Astrocyte (in vitro differentiated cells and primary cell): ENCODE measurements at places on chromosomes 5 and 9. TPM values are rescaled to one million over a fixed set of nuclear protein-coding genes. Genes with fewer than 3 reads are reported as not detected.

Gene RASEF
- 0.72 and 0.91 TPM in 2 replicates for total RNA-seq

DNA sequence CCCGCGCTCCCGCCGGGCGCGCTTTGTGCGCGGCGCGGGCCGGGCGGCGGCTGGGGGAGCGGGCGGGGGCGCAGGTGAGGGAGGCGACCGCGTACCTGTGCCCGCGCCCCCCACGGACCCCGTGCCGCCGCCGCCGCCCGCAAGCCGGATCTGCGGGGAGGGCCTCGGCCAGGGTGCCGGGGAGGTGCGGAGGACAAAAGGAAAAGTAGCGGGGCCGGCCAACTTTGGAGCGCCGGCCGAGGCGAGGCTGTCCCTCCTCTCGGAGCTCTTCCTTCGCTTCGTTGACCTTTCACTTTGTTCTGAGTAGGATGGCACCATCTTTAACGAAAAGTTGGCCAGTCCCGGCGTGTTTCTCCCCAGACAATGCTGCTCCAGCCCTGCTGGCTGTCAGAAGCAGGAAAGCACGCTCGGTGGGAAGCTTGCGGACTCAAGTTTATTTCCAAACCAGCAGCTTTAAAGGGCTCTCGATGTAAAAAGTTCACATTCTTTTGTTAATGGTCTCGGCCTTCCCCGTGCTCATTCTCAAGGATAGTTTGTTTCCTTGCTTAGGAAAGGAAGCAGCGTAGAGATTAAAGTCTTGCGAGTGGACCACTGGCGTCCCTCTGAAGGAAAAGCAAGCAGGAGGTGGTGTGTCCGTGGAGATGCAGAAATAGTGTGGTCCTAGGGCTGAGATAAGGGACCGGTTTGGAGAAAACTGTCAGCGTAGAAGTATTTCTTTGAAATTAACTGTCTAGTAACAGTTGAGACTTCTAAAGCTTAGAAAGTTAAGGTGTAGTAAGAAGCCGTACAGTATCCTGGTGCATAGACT lies 639 bp downstream of the EHMT1 start:
- peak overlapping the region; percentile 98 for H3K4me3 ChIP-seq
- peaks cover 2% of the 10 kb centered on the region for H3K36me3 ChIP-seq
- DNase-seq = peak; percentile 28

- peak overlapping the region; percentile 94 for H3K4me3 ChIP-seq
- H3K27me3 ChIP-seq = no peaks in the 10 kb centered on the region
- peak overlapping the region; percentile 72 for H3K27ac ChIP-seq
- no peak for DNase-seq
Measured at GRCh38 chr9:88387036-88387551, 1.1 kb upstream of the SPIN1 start.

DNA sequence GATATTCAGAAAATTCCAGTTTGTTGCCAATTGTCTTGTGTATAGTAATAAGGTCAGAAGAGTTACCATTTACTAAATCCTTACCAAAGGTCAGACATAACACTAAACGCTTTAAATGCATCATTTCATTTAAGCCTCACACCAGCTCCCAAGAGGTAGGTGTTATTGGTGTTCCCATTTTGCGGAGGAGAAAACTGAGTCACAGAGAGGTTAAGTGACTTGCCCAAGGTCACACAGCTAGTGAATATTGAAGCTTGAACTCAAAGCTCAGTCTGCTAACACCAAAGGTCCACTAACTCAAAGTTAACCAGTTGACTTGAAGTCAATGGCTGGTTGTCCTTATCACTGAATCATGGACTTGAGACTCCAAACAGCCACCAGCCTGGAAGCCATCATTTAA lies 40.8 kb upstream of the NTNG2 start:
- H3K36me3 ChIP-seq = no peaks in the 10 kb centered on the region
- DNase-seq = no peak
- no peak overlapping the region for H3K4me3 ChIP-seq

Gene BTNL9
- not detected in 2 replicates for total RNA-seq
